ENCODE measurements at places on chromosomes 2 and 18. TPM values are rescaled to one million over a fixed set of nuclear protein-coding genes. Genes with fewer than 3 reads are reported as not detected.

REG1B gene
- not detected for total RNA-seq

G6PC2 gene
- 0.23 TPM for total RNA-seq

DSEL gene
- 29.2 TPM for total RNA-seq

GNLY gene
- total RNA-seq = not detected

CFC1 gene
- total RNA-seq = not detected

FLACC1 gene
- total RNA-seq = 3.5 TPM

ONECUT2 gene
- total RNA-seq = 0.06 TPM

TMEM247 gene
- not detected for total RNA-seq

OXER1 gene
- 8.1 TPM for total RNA-seq

RAPGEF4 gene
- total RNA-seq = 17.5 TPM

All from metanephros (tissue), 2 donors.